ENCODE measurements at places on chromosomes 2 and 18. TPM values are rescaled to one million over a fixed set of nuclear protein-coding genes. Genes with fewer than 3 reads are reported as not detected.

The PIK3C3 gene
- total RNA-seq = 24.1 TPM

The CCDC68 gene
- total RNA-seq = 15.8 TPM

The CNPPD1 gene
- total RNA-seq = 49.4 TPM

The ADCYAP1 gene
- not detected for total RNA-seq

The SERPINB2 gene
- not detected for total RNA-seq

The ANKRD29 gene
- 118 TPM for total RNA-seq

The LIPT1 gene
- not detected for total RNA-seq

The VWA3B gene
- total RNA-seq = not detected
